ENCODE measurements at places on chromosomes 4 and X.

GRCh38 chrX:11458170-11458569 is 165.0 kb downstream of the AMELX start:
- DNase-seq = no peak

GRCh38 chr4:65195002-65195401 is 475.3 kb downstream of the EPHA5 start:
- DNase-seq = no peak

DNA sequence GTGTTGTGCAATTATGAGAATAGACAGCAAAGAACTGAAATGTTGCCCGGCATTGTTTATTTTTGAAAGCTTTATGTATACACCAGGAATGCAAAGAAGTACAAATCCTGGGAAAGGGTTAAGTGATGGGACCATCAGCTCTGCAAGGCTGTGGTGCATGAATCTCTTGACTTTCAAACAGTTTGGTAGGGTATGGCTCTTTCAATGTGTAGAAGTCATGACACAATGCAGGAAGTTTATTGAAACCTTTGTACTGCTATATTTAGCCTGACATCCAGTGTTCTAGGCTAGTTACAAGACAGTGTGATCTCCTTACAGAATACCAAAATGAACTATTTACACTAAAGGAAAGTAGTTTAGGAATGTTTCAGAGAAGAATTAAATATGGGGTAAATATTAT is 206.8 kb upstream of the HAND2 start:
- no peak for DNase-seq

DNA sequence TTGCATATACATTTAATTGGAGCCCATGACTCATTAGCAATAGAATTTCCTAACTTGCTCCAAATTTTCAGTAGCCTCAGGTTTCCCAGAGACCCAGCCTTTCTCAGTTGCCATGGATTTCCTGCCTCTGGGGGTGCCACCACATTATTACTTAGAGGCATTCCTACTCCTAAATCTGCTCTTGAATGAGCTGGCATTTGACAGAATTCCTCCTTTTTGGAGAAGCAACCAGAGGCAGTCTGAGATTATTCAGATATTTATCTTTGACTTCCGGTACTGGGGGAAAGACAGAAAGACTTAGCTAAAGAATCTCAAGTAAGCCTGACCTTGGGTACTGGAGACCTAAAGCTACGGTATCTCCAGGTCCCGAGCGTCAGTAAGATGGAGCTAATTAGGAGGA is 76.3 kb downstream of the DCHS2 start:
- DNase-seq = no peak

DNA sequence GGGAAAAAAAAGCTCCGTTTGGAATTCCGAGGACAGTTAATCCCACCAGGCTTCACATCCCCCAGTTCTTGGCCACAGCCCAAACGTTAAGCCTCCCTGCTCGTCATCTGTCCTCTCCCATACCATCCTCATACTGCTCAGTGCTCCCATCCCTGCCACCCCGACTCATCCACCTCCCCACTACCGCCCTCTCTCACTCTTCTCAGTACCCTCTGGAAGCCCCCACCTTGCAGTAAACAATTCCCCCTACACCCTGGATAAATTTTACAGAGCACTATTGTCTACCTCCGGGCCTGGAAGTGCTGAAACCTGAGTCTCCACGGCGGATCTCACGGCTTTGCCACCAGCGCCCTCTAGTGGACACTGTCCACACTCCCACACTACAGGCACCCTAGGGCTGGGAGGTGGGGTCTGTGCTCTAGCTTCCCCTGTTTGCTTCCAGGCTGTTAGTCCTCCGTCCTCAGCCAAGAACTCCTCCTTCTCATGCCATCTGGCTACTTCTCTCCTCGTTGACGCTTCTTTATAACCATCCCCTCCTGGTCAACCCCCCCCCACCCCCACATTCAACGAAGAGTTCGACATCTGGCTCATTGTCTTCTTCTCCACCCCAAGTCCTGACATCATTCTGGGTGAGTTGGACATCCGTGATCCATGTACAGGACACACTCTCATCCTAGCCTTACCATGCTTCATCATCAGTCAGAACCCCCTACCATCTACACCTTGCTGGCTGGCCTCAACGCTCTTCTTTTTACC is 54.5 kb downstream of the RTL9 start:
- DNase-seq = peak; percentile 42

DNA sequence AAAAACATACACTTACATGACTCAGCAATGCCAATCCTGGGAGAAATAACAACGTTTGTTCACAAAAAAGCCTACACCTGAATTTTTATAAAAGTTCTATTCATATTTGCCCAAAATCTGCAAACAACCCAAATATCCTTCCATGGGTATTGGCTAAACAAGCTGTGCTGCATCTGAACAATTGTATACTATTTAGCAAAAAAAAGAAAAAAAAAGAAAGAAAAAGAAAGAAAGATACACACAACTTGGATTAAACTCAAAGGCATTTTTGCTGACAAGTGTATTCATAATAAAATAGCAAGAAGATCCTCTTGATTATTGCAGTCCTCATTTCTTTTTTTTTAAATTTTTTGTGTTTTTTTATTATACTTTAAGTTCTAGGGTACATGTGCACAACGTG is 24.5 kb upstream of the MAGEA3 start:
- DNase-seq = no peak

DNA sequence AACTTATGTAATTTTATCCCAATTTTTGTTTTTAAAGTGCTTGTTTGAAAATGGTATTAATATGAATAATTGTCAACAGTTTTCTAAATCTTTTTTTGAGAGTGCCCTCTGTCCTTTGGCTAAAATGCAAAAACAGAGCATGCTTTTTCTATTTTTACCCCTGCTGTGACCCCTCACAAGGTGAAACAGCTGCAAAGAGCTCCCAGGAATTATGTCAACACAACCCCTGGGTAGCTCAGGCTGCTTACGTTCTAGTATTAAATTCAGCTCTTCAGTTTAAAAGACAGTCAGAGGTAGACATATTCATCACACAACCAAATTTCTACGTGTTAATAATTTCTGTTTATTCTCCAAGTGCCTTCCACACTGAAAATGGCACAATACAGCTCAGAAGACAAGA is 367.5 kb downstream of the PRDM5 start:
- no peak for DNase-seq

DNA sequence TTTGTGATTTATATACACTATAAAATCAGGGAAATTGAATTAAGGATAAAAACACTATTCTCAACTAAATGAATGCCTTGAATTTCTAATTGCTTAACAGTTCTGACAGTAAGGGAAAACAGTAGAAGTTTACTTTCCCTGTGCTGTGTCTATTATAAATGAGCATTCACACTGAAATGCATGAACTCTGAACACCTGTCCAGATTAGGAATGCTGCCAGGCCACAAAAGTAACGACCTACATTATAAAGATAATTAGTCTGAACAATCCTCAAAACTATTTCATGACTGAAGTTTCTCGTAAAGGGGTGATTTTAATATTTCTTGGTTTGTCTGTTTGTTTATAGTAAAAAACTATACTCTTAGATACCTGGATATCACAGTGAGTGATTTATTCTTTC is 2.0 kb downstream of the NDST3 start:
- DNase-seq = no peak

DNA sequence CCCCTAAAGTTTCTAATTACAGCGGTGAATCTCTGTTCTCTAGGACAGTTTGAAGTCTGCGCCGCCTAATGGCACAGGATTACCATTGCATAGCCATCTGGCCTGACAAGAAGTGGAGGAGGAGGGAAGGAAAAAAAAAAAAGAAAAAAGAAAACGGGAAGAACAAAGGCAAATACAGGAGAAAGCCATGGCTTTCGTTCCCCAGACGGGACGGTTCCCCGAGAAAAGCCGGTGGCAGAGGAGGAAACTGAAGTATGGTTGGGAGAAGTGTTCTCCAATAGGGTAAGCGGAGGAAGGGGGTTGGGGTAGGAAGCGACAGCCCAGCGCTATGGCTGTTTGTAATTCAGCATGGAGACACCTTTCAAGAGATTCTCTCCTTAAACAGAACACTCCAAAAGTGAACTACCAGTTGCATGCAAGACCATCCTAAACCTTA is 80.8 kb downstream of the HMGN5 start:
- DNase-seq = no peak

DNA sequence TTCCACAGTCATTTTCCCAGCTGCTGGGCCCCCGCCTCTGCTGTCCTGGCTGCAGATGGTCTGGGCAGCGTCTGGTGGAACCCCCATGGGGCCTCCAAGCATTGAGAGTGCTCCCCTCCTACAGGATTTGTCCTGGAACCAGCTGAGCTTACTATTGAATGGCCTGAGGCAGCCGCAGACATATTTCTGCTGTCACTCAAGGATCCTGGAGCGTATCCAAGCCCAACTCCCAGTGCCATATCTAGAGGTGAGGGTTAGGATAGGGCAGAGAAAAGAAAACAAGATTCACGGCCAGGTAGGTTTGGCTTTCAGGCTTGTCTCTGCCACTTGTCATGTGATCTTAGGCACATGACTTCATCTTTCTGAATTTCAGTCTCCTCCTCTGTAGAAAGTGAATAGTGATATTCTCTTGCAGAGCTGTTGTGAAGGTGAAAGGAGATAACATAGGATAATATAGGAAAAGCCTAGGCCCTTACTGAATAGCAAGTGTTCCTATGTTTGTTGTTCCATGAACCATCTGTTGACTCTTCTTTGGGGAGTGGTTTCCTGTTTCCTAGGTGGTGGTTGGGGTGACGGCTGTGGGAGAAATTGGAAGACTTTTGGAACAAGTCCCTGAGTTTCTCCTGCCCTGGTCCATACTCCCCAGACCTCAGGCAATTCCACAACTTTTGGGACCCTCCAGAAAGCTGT is 52.3 kb downstream of the SEPSECS start:
- DNase-seq = no peak

- no peak for DNase-seq
Observed at GRCh38 chr4:169051761-169052593, 41.9 kb upstream of the CBR4 start.

DNA sequence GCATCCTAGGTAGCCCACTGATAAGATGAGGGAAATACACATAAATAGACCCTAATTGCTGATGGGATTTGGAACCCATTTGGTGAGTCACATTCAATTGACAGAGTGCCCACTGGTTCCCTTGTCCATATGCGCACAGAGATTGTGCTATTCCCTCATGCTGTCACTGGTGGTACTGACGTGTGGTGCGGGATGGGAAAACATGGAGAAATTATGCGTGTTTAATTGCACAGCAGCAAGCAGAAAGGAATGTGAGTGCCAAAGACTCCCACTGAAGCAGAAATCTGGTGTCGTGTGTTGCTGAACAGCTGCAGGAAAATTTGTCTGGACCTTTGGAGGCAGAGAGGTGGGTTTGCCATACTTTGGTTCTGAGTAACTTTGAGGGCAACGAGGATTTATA is 92.2 kb downstream of the NHSL2 start:
- no peak for DNase-seq

GRCh38 chr4:56297776-56298175 is 89.5 kb downstream of the AASDH start:
- no peak for DNase-seq

- no peak for DNase-seq
Observed at GRCh38 chr4:121978172-121978516, 26.3 kb upstream of the TRPC3 start.

DNA sequence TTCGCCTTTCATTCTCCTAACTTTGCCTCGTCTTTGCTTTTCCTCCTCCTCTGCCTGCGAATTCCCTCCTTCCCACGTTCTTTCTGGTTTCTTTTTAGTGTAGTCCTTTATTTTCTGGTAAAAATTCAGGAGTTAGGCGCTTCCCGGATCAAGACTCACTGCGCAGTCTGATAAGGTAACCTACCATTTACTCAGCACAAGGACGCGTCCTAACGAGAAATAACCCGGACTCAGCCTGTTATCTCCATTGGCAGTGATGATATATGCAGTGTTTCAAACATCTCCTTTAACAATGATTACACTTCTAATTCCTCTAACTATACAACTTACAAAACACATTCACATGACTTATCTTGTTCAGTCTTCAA is 357 bp upstream of the ETNPPL start:
- DNase-seq = no peak

- DNase-seq = peak; percentile 23
Observed at GRCh38 chr4:108036213-108036612, 46.5 kb downstream of the HADH start.

GRCh38 chrX:151633157-151633556 is 62.1 kb upstream of the PRRG3 start:
- DNase-seq = no peak

- no peak for DNase-seq
Observed at GRCh38 chrX:85244450-85245211, 840 bp downstream of the ZNF711 start.

DNA sequence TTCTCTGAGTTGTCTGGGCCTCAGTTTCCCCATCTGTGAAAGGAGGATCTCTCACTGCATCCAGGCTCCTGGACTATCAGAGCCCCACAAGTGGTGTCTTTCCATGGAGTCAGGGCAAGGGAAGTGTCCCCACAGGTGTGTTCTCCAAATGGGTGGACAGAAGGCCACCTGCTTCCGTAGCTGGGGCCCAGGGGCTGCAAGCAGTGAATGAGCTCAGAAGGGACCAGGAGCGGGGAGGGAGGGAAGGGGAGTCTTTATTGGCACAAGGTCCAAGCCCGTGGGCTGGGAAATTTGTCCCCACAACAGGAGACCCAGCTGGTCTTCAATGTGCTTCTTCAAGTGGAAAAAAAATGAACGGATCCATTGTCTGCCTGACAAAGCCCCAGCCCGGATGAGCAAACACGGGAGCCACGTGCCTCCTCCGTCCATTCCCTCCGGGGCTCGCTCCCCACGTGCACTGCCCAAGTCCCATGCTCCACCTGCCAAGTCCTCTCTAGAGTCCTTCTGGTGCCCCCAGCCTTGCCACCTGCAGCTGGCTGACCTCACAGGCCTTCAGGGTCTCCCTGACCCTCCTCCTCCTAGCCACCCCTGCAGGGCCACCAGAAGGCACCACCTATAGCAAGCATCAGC is 72.0 kb downstream of the JAKMIP1 start:
- DNase-seq = no peak

GRCh38 chr4:119841361-119841760 is 212.8 kb upstream of the PDE5A start:
- DNase-seq = no peak

DNA sequence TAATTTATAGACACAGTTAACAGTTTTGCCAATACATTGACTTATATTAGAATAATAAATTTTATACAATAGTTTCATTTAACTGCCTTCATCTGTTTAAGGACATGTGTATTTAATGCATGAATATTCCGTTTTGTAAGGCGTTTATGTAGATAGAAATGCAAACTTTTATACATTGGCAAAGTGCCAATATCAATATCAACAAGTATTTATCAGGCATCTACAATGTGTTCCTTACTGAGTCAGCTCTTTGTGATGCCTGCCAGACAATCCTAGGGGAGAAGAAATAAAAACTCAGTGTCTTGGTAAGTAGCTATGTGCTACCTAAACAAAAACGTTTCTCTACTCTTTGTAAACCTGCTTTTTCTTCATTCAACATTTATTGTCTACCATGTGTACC is 1142.2 kb downstream of the C4orf33 start:
- no peak for DNase-seq

GRCh38 chrX:23334848-23335599 is at the start of gene PTCHD1:
PTCHD1 (plus strand) TSS chrX:23334849; CDS start chrX:23334876, 27 bp downstream.
- DNase-seq = no peak

- DNase-seq = no peak
Observed at GRCh38 chr4:180564026-180564425, 1679.2 kb upstream of the TENM3 start.
